Activated CD8-positive, alpha-beta T cell treated with anti-CD3 and anti-CD28 coated beads, Interleukin-2, amount 10 ng/mL, durations not matched to agents 7 days and 5 days (primary cell): ENCODE measurements at places on chromosomes 7 and 10.

DNA sequence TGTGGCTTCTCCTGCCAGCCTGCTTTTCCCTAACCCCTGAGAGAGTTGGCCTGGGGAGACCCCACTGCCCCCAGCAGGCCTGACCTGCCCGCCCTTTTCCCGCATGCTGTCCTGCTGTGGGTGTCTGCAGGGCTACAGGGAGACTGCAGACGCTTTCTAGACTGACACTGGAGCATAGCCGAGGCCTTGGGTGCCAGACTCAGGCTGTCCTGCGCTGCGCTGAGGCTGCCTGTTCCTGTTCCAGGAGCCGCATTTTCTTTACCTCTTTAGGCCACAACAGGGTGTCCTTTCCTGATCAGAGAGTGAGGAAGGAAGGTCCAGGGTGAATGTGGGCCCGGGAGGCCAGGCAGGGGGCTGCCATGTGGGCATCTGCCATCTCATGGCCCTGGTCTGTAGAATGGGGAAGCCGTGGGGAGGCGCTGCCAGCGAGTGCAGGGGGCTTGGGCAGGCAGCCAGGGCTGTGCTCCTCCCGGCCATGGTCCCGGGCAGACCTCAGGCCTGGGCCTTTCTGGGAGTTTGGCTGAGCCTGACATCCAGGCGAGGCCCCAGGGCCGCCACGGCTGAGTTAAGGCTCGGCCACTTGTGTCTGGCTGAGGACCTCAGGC, 3.6 kb downstream of the PWWP2B start:
- no peak for DNase-seq
- H3K27ac ChIP-seq: no peak overlapping the region
- H3K27me3 ChIP-seq: no peaks in the 10 kb centered on the region
- H3K36me3 ChIP-seq: peaks cover 6% of the 10 kb centered on the region

- DNase-seq: peak; percentile 21
- H3K27ac ChIP-seq: no peak overlapping the region
- no peaks in the 10 kb centered on the region for H3K4me1 ChIP-seq
- no peaks in the 10 kb centered on the region for H3K27me3 ChIP-seq
- H3K4me3 ChIP-seq: no peak overlapping the region
- H3K36me3 ChIP-seq: no peaks in the 10 kb centered on the region
Observed at GRCh38 chr10:59240582-59241183, 64.2 kb downstream of the PHYHIPL start.

DNA sequence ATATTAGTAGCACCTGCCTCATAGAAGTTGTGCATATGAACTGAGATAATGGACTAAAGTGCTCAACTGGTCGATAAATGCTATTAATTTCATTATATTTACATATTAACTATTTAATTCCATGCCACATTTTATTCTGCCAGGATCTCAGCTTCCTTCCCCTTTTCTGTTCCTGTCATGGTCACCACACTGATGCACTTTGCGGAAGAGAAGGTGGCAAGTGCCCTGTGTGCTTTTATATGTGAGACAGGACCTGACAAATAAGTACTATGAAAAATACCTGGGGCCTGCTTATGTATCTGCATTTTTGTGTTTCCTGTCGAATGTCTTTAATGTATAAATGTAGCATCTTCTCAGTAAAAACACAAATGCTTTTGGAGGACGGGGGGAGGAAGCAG, 12.2 kb downstream of the ATP6V0E2 start:
- no peak overlapping the region for H3K4me3 ChIP-seq
- H3K27ac ChIP-seq: no peak overlapping the region
- H3K27me3 ChIP-seq: no peaks in the 10 kb centered on the region
- DNase-seq: no peak

- H3K27me3 ChIP-seq: peaks cover 12% of the 10 kb centered on the region
- H3K27ac ChIP-seq: peak overlapping the region; percentile 82
- H3K36me3 ChIP-seq: peaks cover 6% of the 10 kb centered on the region
- peaks cover 29% of the 10 kb centered on the region for H3K4me1 ChIP-seq
- DNase-seq: peak; percentile 42
- peak overlapping the region; percentile 80 for H3K4me3 ChIP-seq
Observed at GRCh38 chr10:22252801-22253579, 35.2 kb upstream of the EBLN1 start.

GRCh38 chr7:105985229-105985628, 22.2 kb downstream of the CDHR3 start:
- H3K27ac ChIP-seq: no peak overlapping the region
- no peak for DNase-seq
- H3K36me3 ChIP-seq: no peaks in the 10 kb centered on the region
- H3K4me3 ChIP-seq: no peak overlapping the region
- H3K4me1 ChIP-seq: no peaks in the 10 kb centered on the region

DNA sequence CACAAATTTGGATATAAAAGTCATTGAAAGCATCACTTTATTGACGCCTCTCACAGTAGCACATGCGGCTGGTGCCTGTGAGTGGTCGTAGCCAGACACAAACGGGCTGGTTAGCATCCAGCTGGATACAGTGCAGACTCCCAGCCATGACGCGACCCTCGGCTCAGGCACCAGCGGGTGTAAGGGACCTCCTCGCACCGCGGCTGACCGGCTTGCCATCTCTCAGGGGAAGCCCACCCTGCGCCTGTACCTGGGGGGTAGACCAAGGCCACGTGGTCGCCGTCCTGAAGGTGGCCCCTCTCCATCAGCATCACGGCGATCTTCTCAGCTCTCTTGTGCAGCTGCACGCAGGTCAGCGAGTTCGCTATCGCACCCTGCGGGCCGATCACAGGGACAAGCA, 213.8 kb downstream of the ZMYND11 start:
- peaks cover 28% of the 10 kb centered on the region for H3K4me1 ChIP-seq
- no peaks in the 10 kb centered on the region for H3K36me3 ChIP-seq
- no peak for DNase-seq
- no peak overlapping the region for H3K4me3 ChIP-seq
- no peaks in the 10 kb centered on the region for H3K27me3 ChIP-seq
- H3K27ac ChIP-seq: no peak overlapping the region

DNA sequence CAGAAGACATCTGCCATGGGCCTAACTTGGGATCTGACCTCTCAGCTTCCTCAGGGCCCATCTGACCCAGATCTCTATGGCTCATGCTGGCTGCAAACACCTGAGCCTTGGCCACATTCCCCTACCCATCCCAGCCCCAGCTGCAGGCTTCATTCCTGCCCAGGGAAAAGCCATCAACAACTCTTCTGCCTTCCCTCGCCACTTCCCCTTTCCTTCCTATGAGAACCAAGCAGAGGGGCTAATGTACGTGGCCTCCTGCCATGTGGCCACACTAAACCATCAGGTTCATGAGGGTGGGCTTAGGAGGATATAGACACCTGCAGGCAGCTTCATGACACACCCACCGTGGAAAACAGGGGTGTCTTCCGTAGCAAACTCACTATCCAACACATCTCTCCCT, 312.2 kb downstream of the GALNT17 start:
- peaks cover 6% of the 10 kb centered on the region for H3K4me1 ChIP-seq
- no peak for DNase-seq
- no peaks in the 10 kb centered on the region for H3K36me3 ChIP-seq
- H3K27ac ChIP-seq: no peak overlapping the region
- no peak overlapping the region for H3K4me3 ChIP-seq
- no peaks in the 10 kb centered on the region for H3K27me3 ChIP-seq
